ENCODE measurements at places on chromosomes 7 and 10.

- DNase-seq = no peak
Observed at GRCh38 chr7:2120251-2120660, 112.5 kb downstream of the MAD1L1 start.

GRCh38 chr10:117133273-117134055, 4.6 kb downstream of the VAX1 start:
- no peak for DNase-seq

- DNase-seq = no peak
Observed at GRCh38 chr7:75660566-75661215, 78.0 kb downstream of the HIP1 start.

- no peak for DNase-seq
Observed at GRCh38 chr10:124266468-124267230, 152.1 kb downstream of the OAT start.

DNA sequence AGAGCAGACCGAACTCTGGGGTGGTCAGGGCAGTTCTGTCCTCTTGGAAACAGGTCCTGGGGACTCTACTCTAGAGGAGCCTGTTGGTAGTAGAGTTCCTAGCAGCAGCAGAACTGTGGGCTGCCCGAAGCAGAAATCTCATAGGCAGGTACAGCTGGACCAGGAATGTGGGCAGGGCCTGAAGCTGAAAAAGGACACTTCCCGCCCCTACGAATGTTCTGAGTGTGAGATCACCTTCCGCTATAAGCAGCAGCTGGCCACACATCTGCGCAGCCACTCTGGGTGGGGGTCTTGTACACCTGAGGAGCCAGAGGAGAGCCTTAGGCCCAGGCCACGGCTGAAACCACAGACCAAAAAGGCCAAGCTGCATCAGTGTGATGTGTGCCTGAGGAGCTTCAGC, 8.3 kb upstream of the ZNF783 start:
- no peak for DNase-seq
